ENCODE measurements at places on chromosomes 2 and 18. TPM values are rescaled to one million over a fixed set of nuclear protein-coding genes. Genes with fewer than 3 reads are reported as not detected.
A peak's percentile ranks its signal among the peaks of the same experiment; 100 is the strongest.

GRCh38 chr2:70837980-70838925 is 2.6 kb upstream of the CD207 start:
- no peak overlapping the region for H3K4me3 ChIP-seq
- H3K4me1 ChIP-seq = no peaks in the 10 kb centered on the region
- no peak overlapping the region for H3K27ac ChIP-seq
- peak; percentile 24 for DNase-seq
- H3K36me3 ChIP-seq = no peaks in the 10 kb centered on the region
- no peaks in the 10 kb centered on the region for H3K27me3 ChIP-seq

GRCh38 chr2:120661551-120661950 is 74.1 kb upstream of the GLI2 start:
- H3K27ac ChIP-seq = no peak overlapping the region
- no peak for DNase-seq
- no peak overlapping the region for H3K4me3 ChIP-seq
- no peaks in the 10 kb centered on the region for H3K36me3 ChIP-seq
- no peaks in the 10 kb centered on the region for H3K27me3 ChIP-seq

DNA sequence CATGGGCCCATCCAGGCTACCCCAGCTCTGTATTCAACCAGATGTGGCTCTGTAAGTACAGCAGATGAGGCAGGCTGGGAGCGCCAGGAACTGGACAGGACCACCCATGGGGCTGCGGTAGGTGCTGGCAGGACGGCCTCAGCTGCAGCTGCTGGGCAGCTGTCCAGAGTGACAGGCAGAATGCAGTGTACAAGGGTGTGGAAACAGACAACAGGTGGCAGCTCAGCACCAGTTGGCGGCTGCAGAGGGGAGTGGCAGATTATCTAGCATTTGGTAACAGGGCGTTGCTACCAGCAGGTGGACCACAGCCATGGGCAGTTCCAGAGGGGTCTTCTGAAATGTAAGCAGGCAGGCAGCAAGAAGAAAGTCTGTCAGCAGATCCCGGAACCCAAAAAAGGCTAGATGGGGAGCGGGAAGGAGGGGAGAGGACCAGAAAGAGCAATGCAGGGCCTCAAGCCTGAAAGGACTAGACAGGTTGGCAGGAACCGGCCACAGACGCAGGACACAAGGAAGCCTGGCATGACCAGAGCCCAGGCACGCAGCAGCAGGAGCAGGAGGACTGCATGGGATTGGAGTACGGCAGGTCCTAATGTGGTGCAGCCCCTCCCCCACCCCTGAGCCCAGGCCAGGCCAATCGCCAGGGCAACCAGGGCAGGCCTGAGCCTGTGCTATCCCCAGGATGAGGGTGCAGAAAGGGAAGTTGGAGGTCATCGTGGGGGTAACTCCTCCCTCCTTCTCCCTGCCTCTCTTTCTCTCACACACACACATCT is 24.7 kb downstream of the PKDCC start:
- H3K4me3 ChIP-seq = no peak overlapping the region
- H3K27me3 ChIP-seq = no peaks in the 10 kb centered on the region
- H3K36me3 ChIP-seq = no peaks in the 10 kb centered on the region
- no peak overlapping the region for H3K27ac ChIP-seq

GRCh38 chr2:48756289-48756688 is 765 bp upstream of the LHCGR start:
- H3K36me3 ChIP-seq = no peaks in the 10 kb centered on the region
- no peaks in the 10 kb centered on the region for H3K4me1 ChIP-seq
- H3K4me3 ChIP-seq = no peak overlapping the region
- no peak overlapping the region for H3K27ac ChIP-seq
- DNase-seq = no peak

Gene CLHC1
- 6.6 TPM for total RNA-seq

Data from SJSA1 (cell line).